ENCODE measurements at places on chromosomes 4 and X.

DNA sequence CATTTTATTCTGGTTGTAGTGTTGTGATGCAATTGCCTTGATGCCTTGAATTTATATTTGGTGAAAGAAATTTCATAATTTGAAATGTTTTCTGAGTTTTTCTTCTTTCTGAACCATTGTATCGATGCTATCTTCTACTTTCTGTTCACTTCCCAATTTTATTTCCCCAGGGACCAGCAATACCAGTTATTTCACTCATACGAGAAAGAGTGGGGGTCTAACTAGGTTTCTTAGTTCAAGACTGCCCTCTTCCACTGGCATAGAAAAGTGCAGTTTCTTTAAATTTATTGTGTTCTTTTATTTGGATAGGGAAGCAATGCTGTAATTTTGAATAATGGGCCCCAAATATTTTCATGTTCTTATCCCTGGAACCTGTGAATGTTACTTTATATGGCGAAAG lies 544.0 kb upstream of the ADGRL3 start:
- H3K4me1 ChIP-seq: no peaks in the 10 kb centered on the region
- no peak overlapping the region for H3K4me3 ChIP-seq
- H3K27ac ChIP-seq: no peak overlapping the region
- no peaks in the 10 kb centered on the region for H3K36me3 ChIP-seq
- no peak for DNase-seq
- no peaks in the 10 kb centered on the region for H3K27me3 ChIP-seq

DNA sequence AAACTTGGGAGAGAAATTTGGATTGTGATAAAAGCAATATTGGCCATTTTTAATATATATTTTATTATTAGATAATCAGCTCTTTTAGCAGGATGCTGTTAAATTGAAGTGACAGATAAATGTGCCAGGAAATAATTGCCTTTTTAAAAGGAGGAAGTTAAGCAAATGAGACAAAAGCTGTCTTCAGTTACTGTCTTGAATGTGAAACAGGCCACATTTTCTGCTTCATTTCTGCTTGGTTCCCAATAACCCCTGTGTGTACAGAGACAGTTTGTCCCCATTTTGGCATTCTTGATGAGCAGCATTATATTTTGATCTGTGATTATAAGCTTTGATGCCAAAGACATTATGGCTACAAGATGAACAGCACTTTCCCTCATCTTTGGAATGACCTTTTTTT lies 953 bp downstream of the EPGN start:
- no peak overlapping the region for H3K4me3 ChIP-seq
- H3K4me1 ChIP-seq: no peaks in the 10 kb centered on the region
- no peaks in the 10 kb centered on the region for H3K27me3 ChIP-seq
- H3K27ac ChIP-seq: no peak overlapping the region
- H3K36me3 ChIP-seq: no peaks in the 10 kb centered on the region
- DNase-seq: no peak

GRCh38 chr4:2076908-2077536 lies 17.9 kb downstream of the NAT8L start:
- H3K4me1 ChIP-seq: no peaks in the 10 kb centered on the region
- no peak for DNase-seq
- no peaks in the 10 kb centered on the region for H3K36me3 ChIP-seq
- no peaks in the 10 kb centered on the region for H3K27me3 ChIP-seq
- no peak overlapping the region for H3K4me3 ChIP-seq
- no peak overlapping the region for H3K27ac ChIP-seq

GRCh38 chr4:24262616-24263015 lies 321.7 kb downstream of the DHX15 start:
- no peak for DNase-seq
- H3K27ac ChIP-seq: peak overlapping the region; percentile 68
- no peak overlapping the region for H3K4me3 ChIP-seq

- no peak for DNase-seq
- no peaks in the 10 kb centered on the region for H3K27me3 ChIP-seq
- no peak overlapping the region for H3K27ac ChIP-seq
- no peaks in the 10 kb centered on the region for H3K36me3 ChIP-seq
Measured at GRCh38 chr4:39319676-39320075, 46.5 kb downstream of the RFC1 start.

GRCh38 chr4:61984260-61984909 lies 784.3 kb downstream of the ADGRL3 start:
- H3K4me1 ChIP-seq: no peaks in the 10 kb centered on the region
- no peak overlapping the region for H3K27ac ChIP-seq
- DNase-seq: no peak
- H3K36me3 ChIP-seq: no peaks in the 10 kb centered on the region
- H3K4me3 ChIP-seq: no peak overlapping the region
- H3K27me3 ChIP-seq: no peaks in the 10 kb centered on the region

GRCh38 chr4:60822986-60823385 lies 377.1 kb upstream of the ADGRL3 start:
- H3K4me3 ChIP-seq: no peak overlapping the region
- DNase-seq: no peak
- H3K4me1 ChIP-seq: no peaks in the 10 kb centered on the region
- H3K27ac ChIP-seq: no peak overlapping the region

DNA sequence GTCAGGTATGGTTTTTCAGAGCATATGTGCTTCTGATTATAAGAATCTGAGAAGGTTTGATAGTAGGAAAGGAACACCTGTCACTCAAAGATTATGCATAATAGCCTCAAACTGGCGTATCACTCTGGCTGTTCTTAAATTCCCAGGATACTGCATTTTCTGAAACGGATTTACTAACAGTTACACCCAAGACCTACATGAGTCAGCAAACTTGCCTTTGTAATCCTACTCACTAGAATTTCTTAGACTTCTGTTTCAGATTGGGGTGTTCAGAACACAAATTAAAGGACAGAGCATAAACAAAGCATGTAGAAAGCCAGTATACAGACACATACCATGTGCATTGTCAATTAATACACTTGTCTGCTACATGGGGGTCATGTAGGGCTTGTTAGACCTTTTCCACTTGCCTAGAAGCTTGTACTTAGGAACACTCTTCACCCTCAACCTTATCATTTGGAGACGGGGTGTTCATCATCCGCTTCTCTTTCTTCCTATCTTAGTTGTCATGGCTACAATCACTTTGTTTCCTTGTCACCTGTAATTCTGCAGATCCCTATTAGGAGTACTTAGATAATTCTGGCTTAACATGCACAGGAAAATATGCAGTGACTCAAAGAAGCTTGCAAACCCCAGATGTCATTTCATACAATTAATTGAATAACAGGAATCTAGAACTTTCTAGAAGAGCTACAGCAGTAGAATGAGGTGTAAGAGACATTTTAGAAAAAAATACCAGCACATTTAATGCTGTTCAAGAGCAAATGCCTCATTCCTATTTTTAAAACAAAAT lies 593.0 kb upstream of the TENM3 start:
- DNase-seq: no peak
- no peak overlapping the region for H3K27ac ChIP-seq
- H3K36me3 ChIP-seq: no peaks in the 10 kb centered on the region

- H3K4me3 ChIP-seq: no peak overlapping the region
- no peak overlapping the region for H3K27ac ChIP-seq
- DNase-seq: no peak
- peaks cover 25% of the 10 kb centered on the region for H3K4me1 ChIP-seq
- no peaks in the 10 kb centered on the region for H3K36me3 ChIP-seq
- H3K27me3 ChIP-seq: no peaks in the 10 kb centered on the region
Measured at GRCh38 chr4:168739886-168740285, 243.0 kb downstream of the PALLD start.

DNA sequence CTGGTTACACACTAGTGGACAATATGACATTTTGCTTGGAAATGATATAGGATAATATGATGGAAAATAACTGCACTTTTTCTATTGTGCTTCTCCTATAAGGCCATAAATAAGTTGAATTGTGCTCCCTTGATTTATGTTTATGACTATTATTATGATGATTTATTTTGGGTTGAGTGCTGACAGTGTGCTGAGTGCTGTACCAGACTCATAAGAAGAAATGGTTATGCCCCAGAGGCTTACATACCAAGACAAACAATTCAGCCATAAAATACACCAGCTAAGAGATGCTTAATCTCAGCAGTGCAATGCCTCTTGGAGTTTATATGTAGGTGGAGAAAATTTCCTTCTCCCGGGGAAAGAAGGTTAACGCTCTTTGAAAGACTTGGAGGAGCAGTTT lies 199.8 kb upstream of the NOCT start:
- H3K27me3 ChIP-seq: no peaks in the 10 kb centered on the region
- H3K27ac ChIP-seq: no peak overlapping the region
- no peak overlapping the region for H3K4me3 ChIP-seq
- no peaks in the 10 kb centered on the region for H3K36me3 ChIP-seq
- no peak for DNase-seq

DNA sequence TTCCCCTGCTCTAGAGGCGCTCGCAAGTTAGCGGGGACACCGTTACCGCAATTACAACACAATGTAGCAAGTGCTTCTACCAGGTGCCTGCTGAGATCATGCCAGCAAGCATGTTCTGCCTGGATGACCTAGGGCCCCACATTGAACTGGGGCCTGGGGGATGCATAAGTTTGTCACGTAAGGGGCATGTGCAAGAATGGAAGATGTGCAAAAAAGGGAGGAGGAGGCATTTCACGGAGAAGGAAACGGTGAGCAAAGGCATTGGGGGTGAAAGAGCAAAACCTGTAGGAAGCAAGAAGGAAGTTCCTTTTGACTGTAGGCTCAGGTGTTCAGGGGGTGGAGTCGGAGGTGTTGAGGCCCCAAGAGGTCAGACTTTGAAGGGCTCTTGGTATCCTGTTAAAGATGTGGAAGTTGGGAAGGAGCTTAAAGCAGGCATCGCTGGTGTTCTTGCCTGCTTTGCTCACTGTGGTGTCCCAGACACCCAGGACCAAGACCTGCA lies 602 bp upstream of the SCARB2 start:
- DNase-seq: no peak
- peaks cover 81% of the 10 kb centered on the region for H3K4me1 ChIP-seq
- H3K27ac ChIP-seq: peak overlapping the region; percentile 97
- no peaks in the 10 kb centered on the region for H3K36me3 ChIP-seq
- H3K4me3 ChIP-seq: peak overlapping the region; percentile 57
- no peaks in the 10 kb centered on the region for H3K27me3 ChIP-seq

- no peak for DNase-seq
- H3K36me3 ChIP-seq: no peaks in the 10 kb centered on the region
- no peaks in the 10 kb centered on the region for H3K4me1 ChIP-seq
Measured at GRCh38 chr4:65918872-65919271, 248.6 kb upstream of the EPHA5 start.

DNA sequence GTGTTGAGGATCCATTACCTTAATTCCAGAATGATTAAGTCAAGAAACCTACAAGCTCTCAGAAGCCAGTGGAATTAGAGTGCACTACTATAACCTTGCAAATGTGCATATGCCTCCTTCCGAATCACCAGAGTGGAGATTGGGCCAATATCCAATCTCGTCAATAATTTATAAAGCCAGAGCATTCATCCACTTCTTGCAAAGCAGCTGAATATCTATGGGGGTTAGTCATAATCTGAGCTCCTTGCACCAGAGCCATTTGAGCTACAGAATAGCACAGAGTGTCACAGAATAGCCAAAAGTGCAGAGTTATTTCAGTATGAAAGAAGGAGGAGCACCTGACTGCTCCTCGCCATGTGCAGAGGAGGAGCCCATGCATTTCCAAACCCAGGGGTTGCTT lies 69.2 kb upstream of the MTM1 start:
- no peaks in the 10 kb centered on the region for H3K36me3 ChIP-seq
- no peak for DNase-seq
- H3K4me3 ChIP-seq: no peak overlapping the region
- H3K27ac ChIP-seq: no peak overlapping the region

All from gastrocnemius medialis (tissue), 4 donors.